ENCODE measurements at places on chromosomes 16 and 17.

DNA sequence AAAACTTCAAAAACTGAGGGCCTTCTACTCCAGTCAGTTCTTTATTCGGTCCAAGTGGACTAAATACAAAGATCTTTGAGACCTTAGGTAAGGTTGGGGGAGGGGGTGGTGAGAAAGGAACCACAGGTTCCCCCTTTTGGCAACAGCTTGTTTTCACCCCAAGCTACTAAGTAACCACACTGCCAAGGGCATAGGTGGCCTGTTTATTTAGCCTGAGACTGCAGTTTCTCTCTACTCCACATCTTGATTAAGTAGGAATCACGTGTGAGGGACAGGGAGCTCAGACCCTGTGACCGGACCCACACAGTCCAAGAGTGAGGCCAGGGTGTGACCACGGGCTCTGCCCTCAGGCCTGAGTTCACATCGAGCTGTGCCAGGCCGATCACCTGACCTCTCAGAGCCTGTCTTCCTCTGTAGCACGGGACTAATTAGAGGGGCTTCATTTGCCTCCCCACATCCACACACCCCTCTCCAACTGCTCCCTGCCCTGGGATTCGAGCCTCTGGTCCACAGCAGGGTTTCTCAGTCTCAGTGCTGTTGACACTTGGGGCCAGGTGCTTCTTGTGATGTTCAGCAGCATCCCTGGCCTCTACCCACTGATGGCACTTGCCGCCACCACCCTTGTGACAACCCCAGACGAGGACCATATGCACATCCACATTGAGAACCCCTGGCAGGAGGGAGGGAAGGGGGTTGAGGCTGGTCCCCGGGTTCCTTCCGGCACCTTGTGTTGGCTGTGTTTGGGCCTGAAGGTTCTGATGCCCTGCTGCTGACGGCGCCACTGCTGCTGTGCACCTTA is 17.8 kb downstream of the ST6GALNAC2 start:
- DNase-seq, result no peak

DNA sequence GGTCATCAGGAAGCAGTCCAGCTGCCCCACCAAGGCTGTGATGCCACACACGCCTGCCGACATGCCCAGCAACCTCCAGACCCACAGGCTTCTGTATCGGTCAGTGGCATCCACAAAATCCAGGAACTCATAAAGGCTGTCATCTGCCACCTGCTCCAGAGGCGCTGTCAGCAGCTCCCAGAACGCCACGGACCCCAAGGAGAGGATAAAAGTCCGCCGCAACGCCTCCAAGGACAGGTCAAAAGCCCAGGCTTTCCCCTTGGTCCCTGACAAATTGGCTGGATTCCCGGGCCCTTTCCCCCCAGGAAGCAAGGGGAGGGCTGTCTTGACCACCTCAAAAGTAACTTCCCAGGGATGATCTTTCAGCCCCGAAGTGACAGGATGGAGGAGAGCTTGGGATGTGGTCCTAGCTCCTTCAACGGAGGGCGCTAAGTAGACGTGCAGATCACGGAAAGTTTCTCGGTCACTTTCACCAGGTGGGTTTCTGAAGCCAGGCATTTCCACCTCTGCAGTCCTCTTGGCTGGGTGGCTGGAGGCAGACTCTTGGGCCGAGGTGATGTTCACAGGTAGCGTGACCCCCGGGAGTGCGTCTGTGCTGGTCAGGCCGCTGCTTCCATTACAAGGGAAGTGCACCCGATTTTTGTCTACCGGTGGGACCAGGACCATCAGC is 854 bp downstream of the MFSD6L start:
- no peak for DNase-seq

- no peak for DNase-seq
Measured at GRCh38 chr17:17403899-17404576, 72.8 kb upstream of the MED9 start.

- DNase-seq, result no peak
Measured at GRCh38 chr16:83895942-83896341, 3.0 kb upstream of the MLYCD start.

DNA sequence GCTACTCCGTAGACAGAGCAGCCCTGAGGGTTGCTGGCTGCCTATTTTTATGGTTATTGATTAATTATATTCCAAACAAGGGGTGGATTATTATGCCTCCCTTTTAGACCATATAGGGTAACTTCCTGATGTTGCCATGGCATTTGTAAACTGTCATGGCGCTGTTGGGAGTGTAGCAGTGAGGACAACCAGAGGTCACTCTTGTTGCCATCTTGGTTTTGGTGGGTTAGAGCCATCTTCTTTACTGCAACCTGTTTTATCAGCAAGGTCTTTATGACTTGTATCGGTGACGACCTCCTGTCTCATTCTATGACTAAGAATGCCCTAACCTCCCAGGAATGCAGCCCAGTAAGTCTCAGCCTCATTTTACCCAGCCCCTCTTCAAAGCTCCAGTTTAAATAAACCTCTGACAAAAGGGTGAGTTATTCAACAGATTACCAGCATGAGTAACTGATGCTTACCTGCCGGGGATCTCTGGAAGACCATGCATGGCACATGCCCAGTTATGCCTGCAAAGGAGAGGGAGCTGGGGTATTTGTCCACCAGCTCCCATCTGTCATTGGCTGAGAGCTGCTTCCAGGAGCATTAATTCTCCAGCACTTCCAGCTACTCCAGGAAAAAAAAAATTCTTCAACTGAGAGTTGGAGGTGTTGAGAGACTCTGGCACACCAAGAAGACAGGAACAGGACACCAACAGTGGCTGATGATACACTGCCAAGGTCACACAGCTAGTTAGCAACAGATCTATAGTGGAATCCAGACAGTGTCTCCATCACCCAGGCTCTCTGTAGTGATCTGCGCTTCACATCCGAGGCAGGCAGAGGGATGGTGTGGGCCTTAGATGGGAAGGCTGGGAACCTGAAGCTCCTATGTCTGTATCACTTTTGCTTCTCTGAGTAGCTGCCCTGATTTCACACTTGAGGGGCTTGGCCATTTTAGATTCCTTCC is 36.6 kb upstream of the IL21R start:
- no peak for DNase-seq

DNA sequence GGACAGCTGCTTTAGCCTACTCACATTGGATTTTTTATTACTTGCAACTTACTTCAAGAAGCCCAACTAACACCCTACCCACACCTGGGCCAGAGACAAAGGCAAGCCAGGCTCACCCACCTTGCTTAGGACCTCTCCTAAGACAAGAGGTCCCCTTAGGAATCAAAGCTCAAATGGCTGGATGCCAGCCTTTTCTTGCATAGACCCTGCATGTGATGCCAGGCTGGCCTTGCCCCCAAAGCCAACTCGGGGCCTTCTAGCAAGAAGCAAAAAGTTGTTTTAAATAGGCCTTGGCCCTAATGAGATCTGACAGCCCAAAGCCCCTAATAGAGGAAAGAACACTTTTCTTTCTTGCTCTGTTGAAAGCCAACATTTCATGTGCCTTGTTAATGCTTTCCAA is 20.7 kb downstream of the GPRC5B start:
- DNase-seq, result no peak

DNA sequence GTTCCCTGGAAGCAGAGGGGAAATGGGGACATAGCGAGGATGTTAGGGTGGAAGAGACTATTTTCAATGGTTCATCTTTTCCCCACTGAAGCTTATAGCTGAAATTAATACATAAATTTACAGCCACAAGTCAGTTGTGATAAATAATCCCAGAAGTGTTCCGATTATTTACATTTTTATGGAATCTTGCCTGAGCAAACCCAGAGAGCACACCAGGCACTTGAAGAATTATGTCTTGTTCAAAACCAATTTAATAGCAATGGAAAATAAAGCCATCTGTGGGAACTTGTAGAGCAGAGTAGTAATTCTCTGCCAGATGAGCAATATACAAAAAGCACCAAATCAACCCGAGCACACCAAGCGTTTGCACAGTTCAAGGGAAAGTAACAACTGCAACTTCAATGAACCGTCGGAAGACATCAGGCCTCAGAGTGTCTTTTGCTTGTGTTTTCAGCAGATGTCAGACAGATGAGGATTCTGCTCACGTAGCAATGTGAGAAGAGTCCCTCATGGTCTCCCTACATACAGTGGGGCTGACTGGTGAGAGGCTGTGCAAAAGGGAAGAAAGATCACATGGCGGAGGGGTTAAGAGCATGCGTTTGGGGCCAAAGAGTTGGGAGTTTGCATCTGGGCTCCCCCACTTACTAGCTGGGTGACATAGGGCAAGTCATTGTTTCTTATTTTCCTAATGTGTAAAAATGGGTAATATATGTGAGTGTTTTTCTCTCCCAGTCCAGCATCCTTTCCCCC is 148.7 kb upstream of the HS3ST2 start:
- DNase-seq, result no peak

GRCh38 chr17:65532101-65532890 is 29.2 kb downstream of the AXIN2 start:
- no peak for DNase-seq

DNA sequence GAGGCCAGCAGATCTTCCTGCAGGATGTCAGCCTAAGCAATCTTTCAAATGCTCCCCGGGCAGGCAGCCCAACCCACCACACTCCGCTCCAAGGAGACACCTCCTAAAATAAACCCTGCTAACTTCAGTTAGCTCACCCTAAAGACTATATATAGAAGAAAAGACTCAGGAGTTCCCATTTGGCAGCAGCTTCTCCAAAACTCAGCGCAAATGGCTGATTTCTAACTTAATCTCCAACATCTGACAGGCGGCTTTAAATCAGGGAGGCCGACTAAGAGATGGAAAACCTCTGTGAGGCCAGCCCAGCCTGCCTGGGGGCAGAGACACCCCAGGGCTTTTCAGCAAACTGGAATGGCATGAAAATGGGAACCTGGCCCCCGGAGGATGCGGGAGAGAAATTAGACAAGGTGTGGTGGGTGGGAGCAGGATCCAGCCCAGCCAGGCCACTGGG is 91.6 kb downstream of the XYLT1 start:
- no peak for DNase-seq

- no peak for DNase-seq
Measured at GRCh38 chr16:53913099-53913870, 209.3 kb downstream of the FTO start.

GRCh38 chr16:87878704-87879103 is 9.4 kb upstream of the SLC7A5 start:
- DNase-seq, result no peak

GRCh38 chr17:72294487-72294893 is 173.7 kb downstream of the SOX9 start:
- no peak for DNase-seq

DNA sequence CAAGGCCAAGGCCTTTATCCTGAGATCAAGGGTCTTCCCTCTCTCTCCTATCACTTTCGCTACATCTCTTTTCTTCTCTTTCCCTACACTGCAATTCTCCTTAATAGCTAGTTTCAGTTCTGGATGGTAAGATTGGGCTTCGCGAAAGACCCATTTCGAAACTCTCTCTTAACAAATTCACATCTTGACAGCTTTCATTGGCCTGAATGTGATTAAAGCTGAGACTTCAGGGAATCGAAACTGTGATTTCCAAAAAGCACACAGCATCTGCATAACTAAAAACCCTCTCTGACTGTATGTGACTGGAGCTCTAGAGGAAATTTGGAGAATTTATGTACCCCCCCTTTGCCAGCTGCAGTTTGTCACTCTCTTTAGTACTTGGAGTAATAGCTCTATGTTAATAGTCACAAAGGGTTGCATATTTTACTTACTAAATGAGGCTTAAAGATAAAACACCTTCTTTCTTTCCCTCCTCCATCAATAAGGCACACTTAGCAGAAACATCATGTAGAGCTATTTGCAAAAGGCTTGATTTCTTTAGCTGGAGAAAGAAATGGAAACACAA is 105.3 kb upstream of the FAM20A start:
- DNase-seq, result no peak

GRCh38 chr17:61444831-61445230 is 7.4 kb upstream of the TBX4 start:
- no peak for DNase-seq

GRCh38 chr17:16936536-16937310 is 35.2 kb downstream of the TNFRSF13B start:
- no peak for DNase-seq

DNA sequence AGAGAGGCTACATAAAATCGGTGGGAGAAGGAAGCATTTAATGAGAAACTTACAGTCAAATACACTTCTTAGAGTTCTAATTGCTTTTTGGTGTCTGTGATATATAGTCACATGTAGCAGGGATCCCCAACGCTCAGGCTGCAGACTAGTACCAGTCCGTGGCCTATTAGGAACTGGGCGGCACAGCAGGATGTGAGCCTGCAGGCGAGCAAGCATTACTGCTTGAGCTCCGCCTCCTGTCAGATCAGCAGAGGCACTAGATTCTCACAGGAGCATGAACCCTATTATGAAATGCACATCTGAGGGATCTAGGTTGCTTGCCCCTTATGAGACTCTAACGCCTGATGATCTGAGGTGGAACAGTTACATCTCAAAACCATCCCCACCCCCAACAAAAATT is 158.5 kb downstream of the TANC2 start:
- DNase-seq, result no peak

DNA sequence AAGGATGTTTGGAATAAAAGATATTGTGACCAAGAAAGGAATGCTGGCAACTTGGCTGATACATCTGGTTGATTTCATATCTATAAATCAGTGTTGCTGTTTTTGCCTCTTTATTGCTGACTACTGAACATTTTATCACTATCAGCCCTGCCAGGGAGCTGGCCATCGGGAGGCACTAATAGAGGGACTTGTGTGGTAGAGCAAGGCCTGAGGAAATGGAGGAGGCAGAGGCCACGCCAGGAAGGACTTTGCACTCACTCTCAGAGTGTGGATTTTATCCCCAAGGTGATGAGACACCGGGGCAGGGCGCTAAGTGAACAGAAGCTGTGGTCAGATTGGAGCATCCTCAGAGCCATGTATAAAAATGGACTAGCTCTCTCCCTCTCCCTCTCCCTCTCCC is 9.3 kb upstream of the CYB561 start:
- no peak for DNase-seq

DNA sequence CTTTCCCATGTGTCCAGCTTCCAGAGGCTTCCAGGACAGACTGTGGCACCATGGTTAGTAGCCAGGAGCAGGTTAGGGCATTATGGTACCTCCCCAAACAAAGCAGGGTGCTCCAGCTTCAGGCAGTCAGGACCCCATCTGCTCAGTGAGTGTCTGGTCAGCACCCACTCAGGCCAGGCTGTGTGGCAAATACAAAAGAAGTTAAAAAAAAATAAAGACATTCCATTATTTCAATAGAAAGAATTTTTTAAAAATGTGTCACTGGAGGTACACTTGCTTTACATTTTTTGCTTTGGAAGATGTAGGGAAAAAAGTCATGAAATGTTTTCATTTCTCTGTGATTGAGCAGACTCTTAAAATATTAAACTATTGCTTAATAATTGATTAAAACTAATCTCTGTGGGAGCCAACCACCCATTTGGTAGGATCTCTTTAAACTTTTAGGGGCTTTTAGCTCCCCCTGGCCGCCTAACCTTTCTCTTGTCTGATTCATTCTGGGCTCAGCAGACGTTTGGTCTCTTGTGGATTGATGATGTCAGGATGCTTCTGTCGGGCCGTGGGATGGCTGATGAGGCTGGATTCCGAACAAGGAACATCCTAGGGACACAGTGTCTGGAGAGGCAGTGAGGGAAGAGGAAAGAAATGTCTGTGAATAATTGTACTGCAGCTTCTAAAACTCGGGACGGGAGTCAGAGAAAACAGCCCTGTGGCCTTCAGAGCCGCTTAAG is 28.4 kb upstream of the NPTX1 start:
- peak; percentile 17 for DNase-seq

- no peak for DNase-seq
Measured at GRCh38 chr17:72659811-72660210, 432.7 kb downstream of the SLC39A11 start.

- no peak for DNase-seq
Measured at GRCh38 chr16:8935989-8936388, 27.7 kb downstream of the USP7 start.
